ENCODE measurements at places on chromosomes 7 and 10. TPM values are rescaled to one million over a fixed set of nuclear protein-coding genes. Genes with fewer than 3 reads are reported as not detected.

Gene HOGA1
- 1.0 TPM for total RNA-seq

Gene RET
- total RNA-seq, result 0.17 TPM

Gene SLC26A3
- not detected for total RNA-seq

Gene TASOR2
- 23.7 TPM for total RNA-seq

Gene BTRC
- total RNA-seq, result 5.9 TPM

Gene C10orf143
- total RNA-seq, result 1.0 TPM

Gene TUBAL3
- not detected for total RNA-seq

Gene SRRT
- 93.8 TPM for total RNA-seq

Gene TAS2R5
- total RNA-seq, result not detected

Gene CELF2
- total RNA-seq, result 1.7 TPM

Gene RSPH10B
- not detected for total RNA-seq

Measured in bronchus fibroblast of lung (primary cell).